Stimulated activated CD4-positive, alpha-beta T cell treated with anti-CD3 and anti-CD28 coated beads, Interleukin-1b, Interleukin-23, amount 100 ng/mL, for 4 hours (primary cell): ENCODE measurements at places on chromosomes 12 and 14.

DNA sequence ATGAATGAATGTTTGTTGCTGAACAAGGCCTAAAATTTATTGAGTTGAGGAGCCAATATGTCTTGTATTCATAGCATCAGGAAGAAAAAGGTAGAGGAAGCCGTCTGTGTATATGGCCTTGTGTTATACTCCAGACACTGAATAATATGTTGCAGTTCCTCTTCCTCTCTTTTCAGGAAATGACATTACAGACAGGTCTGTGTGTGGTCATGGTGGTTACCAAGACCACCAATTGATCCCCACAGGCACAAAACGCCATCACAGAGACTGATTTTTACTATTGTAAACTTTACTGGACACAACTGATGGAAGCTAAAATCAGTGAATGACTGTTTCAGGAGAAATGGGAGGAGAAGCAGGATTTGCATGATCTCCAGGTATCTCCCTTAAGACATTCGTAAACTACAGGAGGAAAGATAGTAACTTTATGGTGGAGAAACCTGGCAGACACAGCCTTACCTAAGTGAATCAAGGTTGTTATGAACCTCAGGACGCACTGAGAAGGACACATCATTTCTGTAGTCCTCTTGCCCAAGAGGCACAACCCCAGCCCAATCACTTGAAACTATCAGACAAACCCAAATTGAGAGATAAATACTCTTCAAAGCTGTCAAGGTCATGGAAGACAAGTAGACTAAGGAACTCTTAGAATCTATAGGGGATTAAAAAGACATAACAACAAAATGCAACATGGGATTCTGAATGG lies 334.1 kb upstream of the RGS6 start:
- DNase-seq = no peak

DNA sequence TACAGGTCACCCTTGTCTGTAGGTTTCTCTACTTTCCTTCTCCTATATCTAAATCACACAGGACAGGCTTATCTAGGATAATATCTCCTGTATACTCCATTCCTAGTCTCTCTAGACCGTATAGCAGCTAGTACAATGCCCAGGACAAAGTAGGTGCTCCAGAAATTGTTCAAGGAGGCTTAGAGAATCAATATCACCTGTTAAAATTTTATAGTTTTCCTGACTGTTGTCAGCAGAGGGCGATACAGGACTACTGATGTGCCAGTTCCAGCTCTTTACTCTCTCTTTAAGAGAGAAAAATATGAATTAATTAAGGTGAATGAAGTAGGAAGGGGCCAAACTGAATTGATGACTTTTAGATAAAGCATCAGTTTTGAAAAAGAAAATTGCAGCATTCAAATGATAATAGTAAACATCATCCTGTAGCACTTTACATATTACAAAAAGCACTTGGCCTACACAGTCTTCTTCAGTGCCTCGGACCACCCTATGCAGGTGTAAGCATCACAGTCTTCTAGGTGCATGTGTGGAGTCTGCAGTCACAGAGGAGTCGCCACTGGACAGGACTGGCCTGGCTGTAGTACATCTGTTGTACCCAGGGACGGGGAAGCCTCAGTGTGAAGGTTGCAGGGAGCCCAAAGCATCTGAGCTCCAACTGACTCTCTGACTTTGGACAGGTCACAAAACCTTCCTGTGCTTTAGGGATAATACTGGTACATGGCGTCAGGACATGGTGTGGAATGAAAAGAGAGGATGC lies 61.9 kb upstream of the MAX start:
- DNase-seq = peak; percentile 40

- no peak for DNase-seq
Measured at GRCh38 chr14:72565149-72565559, 328.7 kb downstream of the DPF3 start.

DNA sequence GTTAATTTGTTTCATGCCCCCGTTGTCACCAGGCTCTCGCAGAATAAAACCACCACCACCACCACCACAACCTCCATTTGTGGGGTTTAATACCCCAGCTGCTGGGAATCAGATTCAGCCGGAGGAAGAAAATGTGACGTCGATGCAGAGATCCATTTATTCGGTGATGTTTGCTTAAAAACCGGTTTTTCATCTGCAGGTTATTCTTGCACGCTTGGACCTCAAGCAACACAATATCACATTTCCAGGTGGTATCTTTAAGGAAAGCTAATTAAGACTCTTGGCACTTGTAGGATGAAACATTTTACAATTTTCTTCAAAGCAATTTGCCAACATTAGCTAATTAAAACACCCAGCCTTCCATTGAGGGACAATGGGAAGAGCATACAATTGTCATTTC lies 39.8 kb downstream of the SPRING1 start:
- DNase-seq = no peak

DNA sequence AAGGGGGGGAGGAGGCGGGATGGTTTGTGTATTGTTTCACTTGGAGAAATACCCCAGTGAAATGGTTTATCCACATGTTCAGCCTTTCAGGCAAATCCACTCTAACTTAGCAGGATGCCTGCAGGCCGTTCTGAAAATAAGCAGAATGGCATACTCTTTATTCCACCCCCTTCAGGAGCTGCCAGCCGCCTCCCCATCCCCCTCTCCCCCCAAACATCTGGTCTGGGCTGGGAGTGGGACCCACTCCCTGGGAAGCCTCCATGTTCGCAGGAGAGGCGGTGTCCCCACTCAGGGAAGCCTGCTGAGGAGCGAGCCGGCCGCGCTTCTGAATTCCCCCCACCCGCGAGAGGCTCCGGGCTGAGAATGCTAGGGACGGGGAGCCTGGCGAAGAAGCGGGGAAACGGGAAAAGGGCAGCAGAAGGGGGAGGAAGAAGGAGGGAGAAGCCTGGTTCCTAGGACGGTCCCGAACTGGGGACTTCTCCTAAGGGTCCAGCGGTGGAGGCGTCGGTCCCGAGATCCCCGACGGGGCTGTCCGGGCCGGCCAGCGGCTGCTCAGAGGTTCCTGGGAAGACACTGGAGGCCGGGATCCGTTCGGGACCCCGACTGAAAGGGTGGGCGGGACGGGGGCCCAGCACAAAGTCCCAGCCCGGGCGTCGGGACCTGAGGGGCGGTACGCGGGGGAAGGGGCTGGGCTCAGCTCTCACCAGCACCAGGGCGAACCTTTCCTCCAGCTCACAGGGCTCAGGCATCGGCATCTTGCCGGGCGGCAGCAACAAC lies 666 bp downstream of the FMNL3 start:
- DNase-seq = no peak

GRCh38 chr14:22122227-22122818 lies 448.7 kb upstream of the OR4E1 start:
- DNase-seq = no peak

GRCh38 chr12:111404362-111405148 lies 1.2 kb upstream of the SH2B3 start:
- peak; percentile 67 for DNase-seq

GRCh38 chr14:99784508-99784907 lies 8.7 kb upstream of the EML1 start:
- DNase-seq = no peak

GRCh38 chr14:56814519-56814959 lies 4.3 kb upstream of the OTX2 start:
- DNase-seq = no peak
